Jurkat, Clone E6-1 (cell line): ENCODE measurements at places on chromosomes 16 and 17.

DNA sequence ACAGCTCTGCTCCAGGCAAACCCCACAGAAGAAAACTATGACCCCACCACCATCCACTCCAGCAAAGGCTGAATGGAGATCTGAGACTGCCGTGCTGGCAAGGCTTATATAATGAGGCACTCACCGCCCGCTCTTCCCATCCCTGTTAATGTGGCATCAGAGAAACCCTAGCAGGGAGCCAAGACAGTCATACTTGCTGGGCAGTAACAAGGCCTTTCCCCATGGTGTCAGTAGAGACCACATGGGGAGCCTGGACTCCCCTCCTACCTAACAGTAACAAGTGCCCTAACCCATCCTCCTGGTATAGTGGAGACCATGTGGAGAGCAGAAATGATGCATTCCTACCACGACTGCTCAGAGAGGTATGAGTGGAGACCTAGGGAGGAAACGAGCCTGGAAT, 235.2 kb downstream of the C16orf78 start:
- no peak for DNase-seq

- DNase-seq = no peak
Observed at GRCh38 chr17:77894126-77894956, 64.2 kb upstream of the TNRC6C start.

- DNase-seq = no peak
Observed at GRCh38 chr17:1649844-1650501, at the start of gene RILP. Gene RILP (minus strand): TSS chr17:1649866. CDS start chr17:1649804, 62 bp downstream.

DNA sequence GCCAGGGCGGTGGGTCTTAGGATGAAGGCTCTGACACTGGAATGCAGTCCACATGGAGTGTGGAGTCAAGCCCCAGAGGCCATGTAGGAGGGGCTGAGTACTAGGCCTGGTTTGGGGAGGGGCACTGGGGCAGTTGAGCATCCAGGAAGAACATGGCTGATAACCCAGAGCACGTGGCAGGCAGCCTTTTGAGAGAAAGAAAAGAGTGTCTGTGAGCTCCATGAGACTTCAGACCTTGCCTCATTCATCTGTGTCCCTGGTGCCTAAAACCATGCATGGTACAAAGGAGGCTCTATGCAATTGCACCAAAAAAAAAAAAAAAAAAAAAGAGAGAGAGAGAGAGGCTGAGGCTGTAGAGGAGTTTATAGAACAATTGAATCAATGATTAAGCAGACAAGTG, 14.6 kb downstream of the SLC46A1 start:
- no peak for DNase-seq

- DNase-seq = no peak
Observed at GRCh38 chr17:40535924-40536294, 29.4 kb downstream of the CCR7 start.

DNA sequence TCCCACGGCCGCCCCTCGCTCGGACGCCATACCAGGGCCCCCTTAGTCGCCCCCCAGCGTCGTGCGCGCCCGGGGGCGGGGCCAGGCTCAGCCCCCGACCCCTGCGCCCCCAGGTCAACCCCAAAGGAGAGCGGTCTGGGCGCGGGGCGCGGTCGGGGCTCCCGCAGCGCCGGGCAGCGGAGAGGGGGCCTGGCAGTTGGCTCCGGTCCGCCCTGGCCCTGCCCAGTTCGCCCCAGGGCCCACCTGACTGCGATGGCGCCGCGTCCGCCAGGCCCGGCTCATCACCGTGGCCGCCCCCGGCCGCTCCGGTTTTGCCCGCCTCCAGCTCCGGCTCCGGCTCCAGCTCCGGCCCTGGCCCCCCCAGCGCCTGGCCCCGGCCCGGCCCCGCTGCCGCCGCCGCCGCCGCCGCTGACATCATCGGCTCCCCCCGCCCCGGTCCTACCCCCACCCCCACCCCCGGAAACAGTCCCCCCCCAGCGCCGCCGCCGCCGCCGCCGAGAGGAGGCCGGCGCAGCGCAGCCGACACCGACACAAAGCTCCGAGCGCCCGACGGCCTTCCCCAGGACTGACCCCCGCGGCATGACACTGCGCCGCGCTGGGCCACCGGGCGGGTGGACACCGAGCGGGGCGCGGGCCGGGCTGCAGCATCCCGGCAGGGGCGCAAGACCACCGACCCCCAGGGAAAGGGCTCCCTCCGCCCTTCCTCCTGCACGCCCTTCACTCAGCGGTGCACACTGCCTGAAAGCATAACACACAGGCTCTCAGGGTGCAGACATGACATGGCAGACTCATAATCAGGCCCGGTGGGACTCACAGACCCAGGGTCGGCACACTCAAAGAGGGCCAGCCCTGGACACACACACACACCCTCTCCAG, at the start of gene ZBTB4:
TSS of gene ZBTB4 (minus strand) at position 419 of the 876 bp plus-strand sequence. CDS start 12,830 bp downstream, outside the sequence.
- no peak for DNase-seq

DNA sequence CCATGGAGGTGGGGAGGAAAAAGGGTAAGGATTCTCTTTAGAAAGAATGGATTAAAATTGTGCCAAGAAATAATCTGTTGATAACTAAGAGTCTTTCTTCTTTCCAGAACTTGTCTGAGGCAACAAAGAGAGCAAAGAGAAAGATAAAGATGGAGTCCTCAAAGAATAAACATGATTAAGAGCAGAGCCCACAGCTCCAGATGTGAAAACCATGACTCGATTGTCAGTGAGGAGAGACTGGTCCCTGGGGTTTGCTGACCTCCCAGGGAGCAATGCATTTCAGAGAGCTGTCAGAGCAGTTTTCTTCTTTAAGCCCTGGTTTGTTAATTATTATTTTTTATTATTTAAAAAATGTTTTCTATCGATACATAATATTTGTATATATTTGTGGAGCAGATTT, 74.6 kb downstream of the TMEM100 start:
- DNase-seq = no peak

- DNase-seq = peak; percentile 82
Observed at GRCh38 chr17:17750881-17751280, 69.6 kb downstream of the RAI1 start.

GRCh38 chr16:56424791-56425438, 430 bp downstream of the AMFR start:
- DNase-seq = no peak

GRCh38 chr17:15930426-15930825, 14.5 kb upstream of the ADORA2B start:
- no peak for DNase-seq

DNA sequence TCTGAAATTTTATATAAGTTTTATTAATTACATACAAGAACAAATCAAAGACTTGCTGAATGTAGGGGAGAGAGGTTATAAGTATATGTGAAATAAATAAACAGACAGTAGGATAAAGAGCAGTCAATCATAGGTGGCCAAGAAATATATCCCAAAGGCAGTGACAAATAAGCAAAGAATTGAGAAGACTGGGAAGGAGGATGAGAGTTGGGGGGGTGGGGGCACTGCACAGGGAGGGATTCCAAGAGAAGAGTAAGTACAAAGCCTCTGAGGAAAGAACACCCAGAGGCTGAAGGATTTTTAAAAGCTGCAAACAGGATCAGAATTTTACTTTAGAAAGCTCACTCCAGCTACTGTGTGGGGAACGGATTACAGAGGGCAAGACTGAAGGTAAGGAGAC, 2.8 kb downstream of the PELP1 start:
- no peak for DNase-seq

GRCh38 chr17:48162946-48163506, 55.5 kb downstream of the SNX11 start:
- DNase-seq = no peak

DNA sequence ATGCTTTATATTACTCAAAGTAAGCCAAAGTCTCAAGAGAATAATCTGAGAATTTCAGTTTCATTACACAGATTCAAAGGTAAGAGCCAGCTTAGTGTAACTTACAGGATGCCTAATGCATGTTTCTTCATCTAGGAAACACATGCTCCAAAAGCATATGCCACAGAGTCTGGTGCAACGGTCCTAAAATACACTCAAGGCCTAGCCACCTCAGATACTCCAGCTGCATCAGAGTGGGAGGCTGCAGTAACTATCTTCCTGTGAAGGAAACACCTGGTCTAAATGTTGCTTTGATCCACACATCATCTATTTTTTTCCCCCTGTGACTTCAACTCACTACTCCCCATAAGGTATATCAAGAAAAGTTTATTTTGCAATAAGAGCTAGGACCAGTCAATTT, 51.6 kb upstream of the CORO6 start:
- peak; percentile 100 for DNase-seq

- no peak for DNase-seq
Observed at GRCh38 chr17:82092628-82092994, 5.4 kb downstream of the FASN start.

DNA sequence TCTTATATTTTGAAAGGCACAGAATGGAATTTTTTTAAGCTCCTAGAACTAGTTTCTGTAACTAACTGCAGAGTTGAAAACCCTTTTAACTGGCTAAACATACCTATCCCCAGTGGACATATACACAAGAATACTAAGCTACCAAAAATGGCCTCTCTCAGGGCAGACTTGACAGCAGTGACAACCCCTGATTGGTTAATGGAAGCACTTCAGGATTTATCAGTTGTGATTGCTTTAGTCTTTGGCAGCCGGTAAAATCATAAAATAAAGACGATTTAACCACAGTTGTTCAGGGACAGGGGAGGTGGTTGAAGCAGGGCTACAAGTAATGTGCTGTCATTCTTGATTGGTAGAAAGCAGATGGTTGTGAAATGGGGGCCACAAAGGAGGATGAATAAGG, 452.0 kb upstream of the SOX9 start:
- DNase-seq = no peak

DNA sequence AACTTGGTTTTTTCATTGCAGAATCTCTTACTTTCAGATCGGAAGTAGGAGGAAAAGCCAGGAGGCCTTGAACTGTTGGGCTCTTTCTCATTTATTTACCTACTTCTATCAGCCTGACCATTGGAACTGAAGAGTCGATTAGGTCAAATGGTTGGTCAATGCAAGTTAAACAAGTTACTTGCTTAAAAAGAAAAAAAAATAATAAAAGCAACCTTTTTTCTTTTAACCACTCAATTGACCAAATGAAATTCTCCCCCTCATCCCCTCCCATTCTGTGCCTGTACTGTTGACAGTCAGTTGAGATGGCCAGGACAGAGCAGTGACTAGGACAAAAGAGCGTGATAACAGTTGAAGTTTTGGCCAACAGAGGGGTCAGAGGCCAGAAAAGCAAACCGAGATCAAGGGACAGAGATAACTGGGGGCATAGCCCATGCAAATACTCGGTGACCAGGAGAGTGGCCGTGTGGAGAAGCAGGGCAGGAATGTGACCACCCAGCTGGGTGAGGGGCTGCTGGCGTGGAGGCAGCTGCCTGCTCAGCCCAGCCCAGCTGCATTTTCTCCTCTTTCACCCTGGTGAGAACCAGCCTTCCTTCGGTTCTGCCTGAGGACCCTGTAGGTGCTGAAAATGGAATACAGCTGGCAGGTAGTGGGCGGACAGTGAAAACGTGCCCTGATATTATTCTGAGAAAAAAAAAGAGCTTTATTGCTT, 72.2 kb downstream of the HS3ST3B1 start:
- DNase-seq = no peak

DNA sequence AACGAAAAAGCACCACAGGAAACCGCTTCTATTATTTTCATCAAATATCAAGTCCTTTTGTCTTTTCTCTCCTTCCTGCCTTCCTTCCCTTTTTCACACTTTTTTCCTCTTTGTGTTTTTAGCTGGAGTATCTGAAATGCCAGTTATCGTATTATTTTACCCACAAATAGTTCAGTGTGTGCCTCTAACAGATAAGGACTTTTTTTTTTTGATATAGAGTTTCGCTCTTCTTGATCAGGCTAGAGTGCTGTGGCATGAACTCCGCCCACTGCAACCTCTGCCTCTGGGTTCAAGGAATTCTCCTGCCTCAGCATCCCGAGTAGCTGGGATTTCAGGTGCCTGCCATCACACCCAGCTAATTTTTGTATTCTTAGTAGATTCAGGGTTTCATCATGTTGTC, 10.7 kb downstream of the DNAAF1 start:
- DNase-seq = no peak

- DNase-seq = peak; percentile 100
Observed at GRCh38 chr16:75074920-75075687, 41.5 kb downstream of the LDHD start.

DNA sequence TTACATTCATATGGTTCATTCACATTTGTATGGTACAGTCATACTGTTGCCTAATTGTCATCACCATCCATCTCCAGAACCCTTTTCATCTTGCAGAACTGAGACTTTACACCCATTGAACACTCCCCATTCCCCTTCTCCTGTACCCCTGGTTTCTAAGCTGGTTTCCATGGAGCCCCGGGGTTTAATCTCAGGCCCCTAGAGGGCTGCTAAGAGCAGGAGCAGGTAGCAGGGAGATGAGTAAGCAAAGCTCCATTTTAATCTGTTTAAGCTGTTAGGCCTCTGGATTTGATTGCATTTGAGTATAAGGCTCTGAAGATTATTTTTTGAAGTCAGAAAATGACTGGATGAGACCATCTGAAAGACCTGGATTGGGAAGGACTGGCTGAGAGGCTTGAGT, 68.5 kb upstream of the RPL38 start:
- DNase-seq = no peak

DNA sequence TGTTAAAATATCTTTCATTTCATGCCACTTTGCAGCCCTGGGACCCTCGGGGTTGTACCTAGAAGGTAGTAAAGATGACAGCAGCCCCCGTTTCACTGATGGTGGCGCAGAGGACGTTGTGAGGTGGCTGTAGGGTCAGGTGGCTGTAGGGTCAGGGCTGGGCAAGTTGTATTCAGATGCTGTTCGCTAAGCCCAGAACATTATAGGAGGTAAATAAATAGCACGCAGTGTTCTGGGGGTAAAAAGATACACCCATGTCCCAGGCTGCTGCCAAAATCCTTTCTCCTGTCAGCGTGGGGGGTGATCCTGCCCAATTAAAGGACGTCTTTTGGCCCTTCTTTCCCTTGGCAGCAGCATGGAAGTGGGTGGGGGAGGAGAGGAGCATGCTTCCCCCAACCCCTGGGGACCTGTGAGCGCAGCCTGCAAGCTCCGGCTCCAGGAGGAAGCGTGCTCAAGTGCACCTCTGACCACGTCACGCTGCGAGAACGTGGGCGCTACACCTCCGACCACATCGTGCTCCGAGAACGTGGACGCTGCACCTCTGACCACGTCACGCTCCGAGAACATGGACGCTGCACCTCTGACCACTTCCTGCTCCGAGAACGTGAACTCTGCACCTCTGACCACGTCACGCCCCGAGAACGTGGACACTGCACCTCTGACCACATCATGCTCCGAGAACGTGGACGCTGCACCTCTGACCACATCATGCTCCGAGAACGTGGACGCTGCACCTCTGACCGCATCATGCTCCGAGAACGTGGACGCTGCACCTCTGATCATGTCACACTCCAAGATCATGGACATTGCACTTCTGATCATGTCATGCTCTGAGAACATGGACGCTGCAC, 182.1 kb downstream of the RPTOR start:
- no peak for DNase-seq
